ENCODE measurements at places on chromosomes 4 and X. TPM values are rescaled to one million over a fixed set of nuclear protein-coding genes. Genes with fewer than 3 reads are reported as not detected.

LDOC1 gene
- 6.2 TPM for total RNA-seq

LRIT3 gene
- under 0.01 TPM for total RNA-seq

GPRASP2 gene
- 13.1 TPM for total RNA-seq

CLTRN gene
- not detected for total RNA-seq
